Stimulated activated CD8-positive, alpha-beta memory T cell treated with anti-CD3 and anti-CD28 coated beads, Interleukin-15, amount 100 ng/mL, for 48 hours (primary cell): ENCODE measurements at places on chromosomes 11 and 22.

DNA sequence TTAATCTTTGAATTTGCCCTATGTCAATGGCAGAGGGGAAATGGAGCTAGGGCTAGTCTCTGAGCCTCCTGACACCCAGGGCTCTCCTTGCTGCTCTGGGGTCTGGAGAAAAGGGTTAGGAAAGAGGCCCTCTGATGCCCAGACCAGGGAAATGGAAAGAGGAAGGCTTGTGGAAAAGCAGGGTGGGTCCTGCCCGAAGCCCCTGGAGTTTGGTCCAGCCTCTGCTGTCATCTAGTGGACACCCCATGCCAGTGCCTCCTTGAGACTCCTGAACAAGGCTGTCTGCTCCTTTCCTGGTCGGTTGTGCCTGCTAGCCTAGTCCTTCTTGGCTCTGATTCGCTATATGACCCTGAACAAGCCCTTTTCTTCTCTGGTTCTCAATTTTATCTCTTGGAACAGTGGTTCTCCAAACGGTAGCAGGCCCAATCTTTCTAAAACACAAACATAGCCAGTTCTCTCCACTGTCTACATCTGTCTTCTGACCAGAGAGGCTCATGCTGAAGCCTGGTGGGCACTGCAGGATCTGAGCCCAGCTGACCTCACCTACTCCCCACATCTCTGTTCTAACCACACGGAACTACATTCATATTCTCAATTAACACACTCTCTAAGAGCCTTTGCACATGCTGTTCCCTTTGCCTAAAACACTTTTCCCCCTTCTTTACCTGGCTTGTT, 8.8 kb upstream of the PLA2G3 start:
- DNase-seq, result no peak

- no peak for DNase-seq
Observed at GRCh38 chr22:41178425-41178975, 26.6 kb upstream of the L3MBTL2 start.

DNA sequence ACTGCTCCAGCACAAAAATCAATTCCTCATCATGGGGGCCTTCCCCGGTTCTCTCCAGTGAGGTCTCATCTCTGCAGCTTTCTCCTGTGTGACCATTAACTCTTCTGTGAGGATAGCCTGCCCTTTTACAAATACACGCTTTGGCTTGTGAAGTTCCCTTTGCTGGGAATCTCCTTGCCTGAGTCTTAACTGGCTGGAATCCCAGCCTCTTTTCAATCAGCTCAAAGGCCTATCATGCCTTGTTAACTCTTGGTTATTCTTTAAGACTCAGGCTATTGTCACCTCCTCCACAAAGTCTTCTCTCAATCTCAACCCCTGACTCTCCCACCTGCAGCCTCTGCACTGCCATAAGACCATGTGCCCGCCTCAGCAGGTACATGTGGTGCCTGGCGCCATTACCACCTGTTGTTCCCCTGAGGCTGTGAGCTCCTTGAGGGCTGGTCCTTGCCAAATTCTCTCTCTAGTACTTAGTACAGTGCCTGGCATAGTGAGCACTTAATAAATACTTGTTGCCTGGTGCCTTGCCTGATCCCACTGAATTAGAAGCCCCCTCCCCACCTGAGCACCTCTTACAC, 128.2 kb downstream of the ST3GAL4 start:
- DNase-seq, result no peak

GRCh38 chr11:33642461-33643166, 58.0 kb downstream of the C11orf91 start:
- no peak for DNase-seq

- DNase-seq, result no peak
Observed at GRCh38 chr22:37599153-37599552, 9.5 kb upstream of the GGA1 start.

GRCh38 chr11:68313574-68314202, 1.3 kb downstream of the LRP5 start:
- no peak for DNase-seq

- peak; percentile 58 for DNase-seq
Observed at GRCh38 chr11:117843666-117844484, 19.3 kb upstream of the FXYD2 start.

DNA sequence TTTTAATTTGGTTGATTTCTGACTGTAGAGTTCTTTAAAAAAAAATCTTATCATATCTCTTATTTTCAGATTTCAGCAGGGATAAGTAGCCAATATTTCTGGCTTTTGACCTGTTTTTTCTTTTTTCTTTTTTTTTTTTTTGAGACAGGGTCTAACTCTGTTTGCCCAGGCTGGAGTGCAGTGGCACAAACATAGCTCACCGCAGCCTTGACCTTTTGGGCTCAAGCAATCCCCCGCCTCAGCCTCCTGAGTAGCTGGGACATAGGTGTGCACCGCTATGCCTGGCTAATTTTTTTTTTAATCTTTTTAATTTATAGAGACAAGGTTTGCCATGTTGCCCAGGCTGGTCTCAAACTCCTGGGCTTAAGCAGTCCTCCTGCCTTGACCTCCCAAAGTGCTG, 23.9 kb upstream of the ZBTB44 start:
- DNase-seq, result no peak

GRCh38 chr11:105298174-105298573, 158.6 kb upstream of the CARD18 start:
- DNase-seq, result no peak

- no peak for DNase-seq
Observed at GRCh38 chr11:10076458-10077141, 217.4 kb downstream of the SBF2 start.
